ENCODE measurements at places on chromosomes 13 and 19.
A peak's percentile ranks its signal among the peaks of the same experiment; 100 is the strongest.

- no peak for DNase-seq
Measured at GRCh38 chr13:46868091-46868490, 28.8 kb downstream of the HTR2A start.

DNA sequence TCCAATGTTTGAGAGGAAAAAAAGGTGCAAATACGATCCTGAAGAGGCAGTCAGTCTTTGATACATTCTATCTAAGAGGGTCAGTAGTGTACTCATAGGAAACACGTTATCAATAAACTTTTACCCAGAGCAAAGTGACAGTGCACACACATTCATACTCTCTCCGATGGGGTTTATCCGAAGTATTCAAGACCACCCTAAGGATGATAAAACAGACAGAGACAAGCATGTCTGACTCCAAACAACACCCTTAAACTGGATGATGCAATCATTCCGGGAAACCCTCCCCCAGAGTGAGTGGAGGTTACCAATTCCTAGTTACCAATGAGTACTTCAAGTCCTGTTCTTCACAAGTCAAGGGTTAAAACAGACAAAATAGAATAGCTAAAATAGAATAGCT, 79.1 kb downstream of the DNAJC3 start:
- no peak for DNase-seq

DNA sequence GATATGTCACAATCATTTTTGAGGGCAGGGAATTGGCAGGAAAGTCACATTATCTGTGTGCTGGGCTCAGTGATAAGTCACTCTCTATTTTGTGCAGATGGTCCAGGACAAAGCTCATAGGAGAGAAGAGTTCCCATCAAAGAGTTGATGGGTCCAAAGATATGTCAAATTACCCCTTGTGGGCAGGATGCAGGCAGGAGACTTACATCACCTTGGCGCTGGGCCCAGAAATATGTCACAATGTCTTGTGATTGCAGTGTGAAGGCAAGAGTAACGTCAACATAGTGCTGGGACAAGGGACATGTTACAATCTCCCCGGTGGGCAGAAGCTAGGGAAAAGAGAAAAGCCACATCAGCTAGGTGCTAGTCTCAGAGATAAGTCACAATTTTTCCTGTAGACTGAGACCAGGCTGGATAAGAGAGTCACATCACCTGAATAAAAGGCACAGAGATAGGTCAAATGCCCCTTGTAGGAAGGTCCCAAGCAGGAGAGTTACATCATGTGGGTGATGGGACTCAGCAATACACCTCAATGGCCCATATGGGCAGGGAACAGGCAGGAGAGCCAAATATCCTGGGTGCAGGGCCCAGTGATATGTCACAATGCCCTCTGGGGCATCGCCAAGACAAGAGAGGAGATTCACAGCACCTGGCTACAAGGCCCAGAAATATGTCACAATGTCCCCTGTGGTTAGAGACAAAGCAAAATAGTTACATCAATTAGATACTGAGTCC, 47.9 kb downstream of the ZNF99 start:
- no peak for DNase-seq

DNA sequence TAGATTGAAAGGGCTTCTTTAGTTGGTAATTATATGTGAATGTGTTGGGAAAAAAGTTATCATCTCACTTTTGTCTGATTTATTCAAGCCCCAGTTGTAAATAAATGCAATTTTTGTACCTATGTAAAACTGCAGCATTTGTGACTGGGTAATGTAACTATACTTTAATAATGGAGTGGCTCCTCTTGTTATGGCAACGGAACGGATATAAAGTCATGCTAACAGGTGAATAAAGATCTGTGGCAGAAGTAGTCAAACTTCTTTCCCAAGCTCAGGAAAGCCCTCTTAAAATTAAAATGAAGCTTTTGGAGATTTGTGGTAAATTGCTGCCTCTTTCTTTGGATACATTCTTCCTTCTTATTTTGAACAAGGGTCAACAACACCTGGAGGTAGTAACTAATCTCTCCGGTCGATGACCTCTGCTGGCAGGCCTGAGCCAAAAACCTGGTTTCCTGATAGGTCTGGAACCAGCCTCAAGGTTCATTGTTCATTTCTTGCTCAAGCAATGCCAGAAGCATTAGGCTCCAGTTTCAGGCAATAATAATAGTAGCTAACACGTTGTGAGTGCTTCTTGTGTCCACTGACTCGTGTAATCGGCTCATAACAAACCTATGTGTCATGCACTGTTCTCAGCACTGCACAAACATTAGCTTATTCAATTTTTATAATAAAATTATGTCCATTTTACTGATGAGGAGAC, 313.4 kb upstream of the DACH1 start:
- peak; percentile 58 for DNase-seq

GRCh38 chr13:62251734-62252133, 836.1 kb upstream of the PCDH20 start:
- no peak for DNase-seq

DNA sequence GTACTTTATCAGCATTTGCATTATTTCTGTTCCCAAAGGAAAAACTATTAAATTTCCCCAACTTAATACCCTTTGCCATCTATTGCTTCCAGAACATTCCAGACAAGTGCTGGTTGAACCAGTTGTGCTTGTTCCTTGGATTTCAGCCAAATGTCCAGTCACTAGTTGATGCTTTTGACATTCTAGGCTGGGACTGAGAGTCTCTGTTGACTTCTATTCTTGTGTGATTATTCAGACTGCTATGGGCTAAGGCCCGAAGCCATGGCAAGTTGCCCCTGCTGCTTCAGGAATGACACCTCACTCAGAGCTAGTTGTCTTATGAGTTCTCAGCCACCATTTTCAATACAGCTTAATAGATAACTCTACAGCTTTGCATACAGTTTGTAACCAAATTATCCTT, 458.1 kb upstream of the ARGLU1 start:
- peak; percentile 56 for DNase-seq

DNA sequence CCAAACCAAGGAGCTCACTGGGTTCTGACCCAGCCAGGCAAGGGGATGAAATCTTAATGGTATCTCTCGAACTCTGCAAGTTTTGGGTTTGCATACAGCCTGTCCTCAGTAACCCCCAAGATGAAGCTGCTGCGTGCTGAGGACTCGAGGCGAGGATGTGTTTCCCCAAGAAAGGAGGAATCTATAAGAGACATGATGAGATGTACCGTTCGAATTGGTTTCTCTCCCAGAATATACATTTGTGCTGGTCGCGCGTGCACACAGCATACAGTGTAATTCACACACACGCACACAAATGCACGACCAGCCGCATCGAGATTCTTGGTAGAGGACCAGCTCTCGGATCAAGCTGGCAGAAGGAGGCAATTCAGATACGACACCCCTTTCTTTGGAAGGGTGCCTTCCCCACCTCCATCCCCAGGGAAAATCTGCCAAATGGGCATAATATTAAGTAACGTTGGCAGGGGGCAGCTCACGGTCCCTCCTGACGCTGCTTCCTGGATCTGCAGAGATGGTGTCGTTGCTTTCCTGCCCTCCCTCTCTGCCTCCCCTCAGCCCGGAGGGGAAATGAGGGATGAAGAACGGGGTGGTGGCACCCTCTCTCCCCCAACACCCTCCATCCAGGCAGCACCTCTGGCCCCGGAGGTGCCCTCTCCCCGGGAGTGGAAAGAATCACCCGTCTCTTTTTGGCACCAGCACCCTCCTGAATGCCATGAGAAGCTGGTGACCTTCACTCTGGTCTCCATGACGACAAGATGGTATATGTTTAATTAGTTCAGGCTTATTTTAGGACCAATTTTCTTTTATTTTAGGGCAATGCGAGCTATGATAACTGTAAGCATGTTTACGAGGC, 310.2 kb downstream of the ZNF536 start:
- no peak for DNase-seq

- no peak for DNase-seq
Measured at GRCh38 chr13:25371875-25372283, at the start of gene ATP8A2. Gene ATP8A2 (plus strand): TSS chr13:25371974. CDS start chr13:25372213, 239 bp downstream.

DNA sequence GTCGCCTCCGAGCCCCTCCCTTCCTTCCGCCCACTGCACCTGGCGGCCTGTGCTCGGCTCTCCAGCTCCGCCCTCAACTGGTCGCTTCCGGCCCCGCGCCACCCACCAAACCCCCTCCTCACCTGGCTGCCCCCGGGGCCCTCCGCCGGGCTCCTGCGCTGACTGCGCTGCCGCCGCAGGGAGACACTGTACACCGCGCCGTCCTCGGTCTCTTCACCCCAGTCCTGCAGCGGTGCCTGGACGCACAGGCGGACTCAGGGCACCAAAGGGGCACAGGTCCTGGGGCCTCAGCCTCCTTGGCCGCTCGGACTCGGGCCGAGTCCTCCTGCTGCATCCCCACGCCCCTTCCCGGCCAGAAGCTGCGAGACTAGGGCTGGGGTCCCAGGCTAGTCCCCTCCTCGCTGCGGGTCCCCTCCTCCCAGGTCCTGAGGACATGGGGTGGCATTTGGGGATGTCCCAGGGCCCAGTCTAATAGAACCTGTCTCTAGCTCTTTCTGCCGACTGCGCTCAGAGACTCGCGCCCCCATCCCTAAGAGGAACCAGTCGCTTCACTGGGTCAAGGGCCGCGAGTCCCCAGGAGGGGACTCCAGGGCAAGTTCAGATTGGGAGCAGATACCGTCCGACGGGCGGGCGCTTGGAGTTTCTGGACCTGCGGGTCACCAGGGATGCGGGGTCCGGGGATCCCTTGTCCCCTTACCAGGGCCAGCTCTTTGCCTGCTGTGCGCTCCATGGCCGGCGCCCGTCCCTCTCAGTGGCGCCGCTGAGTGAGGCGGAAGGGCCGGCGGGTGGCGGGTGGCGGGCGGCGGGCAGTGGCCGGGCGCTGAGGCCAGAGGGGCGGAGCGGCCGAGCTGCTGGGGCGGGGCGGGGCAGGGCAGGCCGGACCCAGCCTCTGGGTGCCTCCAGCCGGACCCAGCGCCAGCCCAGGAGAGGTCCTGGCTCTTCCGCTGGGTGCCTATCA, at the start of gene RGL3:
Gene RGL3, minus strand, starts transcription at position 766 of the 958 bp plus-strand sequence. Its CDS starts 36 bp downstream, at position 730.
- DNase-seq: no peak

GRCh38 chr19:47151627-47152026, 21.0 kb downstream of the SAE1 start:
- no peak for DNase-seq

- DNase-seq: peak; percentile 60
Measured at GRCh38 chr19:40365613-40366401, 17.3 kb downstream of the PLD3 start.

Measured in brain microvascular endothelial cell (primary cell).